ENCODE measurements at places on chromosomes 11 and 22. TPM values are rescaled to one million over a fixed set of nuclear protein-coding genes. Genes with fewer than 3 reads are reported as not detected.

TEX54 gene
- total RNA-seq: not detected

DNA sequence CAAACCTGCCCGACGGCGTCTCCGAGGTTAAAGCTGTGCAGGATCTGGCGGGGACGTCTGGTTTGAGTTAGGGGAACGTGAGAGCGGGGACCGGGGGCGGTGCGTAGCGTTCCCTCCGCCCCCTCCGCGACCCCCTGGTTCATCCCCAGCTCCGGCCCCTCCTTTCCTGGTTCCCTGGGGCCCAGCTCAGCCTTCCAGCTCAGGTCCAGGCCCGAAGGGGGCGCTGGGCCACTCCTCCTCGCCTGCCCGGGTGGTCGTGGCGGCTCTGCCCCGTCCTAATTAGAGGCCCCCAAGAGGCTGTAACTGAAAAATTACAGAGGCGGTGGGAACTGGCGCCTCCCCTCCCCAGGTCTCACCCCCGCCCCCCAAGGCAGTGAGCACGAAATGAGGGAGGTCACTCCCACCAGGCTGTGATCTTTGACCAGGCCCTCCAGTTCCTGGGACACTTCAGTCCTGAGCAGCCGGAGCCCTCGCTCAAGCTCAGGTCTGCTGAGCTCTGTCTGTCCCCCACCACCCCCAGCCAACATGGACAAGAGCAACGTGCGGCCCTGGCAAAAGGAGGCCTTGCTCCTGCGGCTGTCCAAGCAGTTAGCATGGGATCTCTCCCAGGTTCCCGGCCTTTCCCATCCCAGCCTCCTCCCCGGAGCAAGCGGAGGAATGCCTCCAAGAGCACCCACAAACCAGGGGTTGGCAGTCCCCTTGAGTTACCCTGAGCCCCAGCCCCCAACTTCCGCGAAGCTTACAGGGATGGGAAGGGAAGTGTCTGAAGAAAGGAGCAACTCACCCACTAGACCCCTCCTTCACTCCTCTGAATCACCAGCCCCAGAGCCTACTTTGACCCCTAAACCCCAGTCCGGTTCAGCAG is 3.3 kb downstream of the CD248 start:
- DNase-seq: no peak

CACNA1I gene
- total RNA-seq: 1.2 TPM

- no peak for DNase-seq
Observed at GRCh38 chr11:31870609-31871309, 59.6 kb upstream of the PAX6 start.

APOL4 gene
- total RNA-seq: 4.2 TPM

LRRC56 gene
- 0.49 TPM for total RNA-seq

- no peak for DNase-seq
Observed at GRCh38 chr11:96763244-96763643, 373.4 kb downstream of the JRKL start.

DNA sequence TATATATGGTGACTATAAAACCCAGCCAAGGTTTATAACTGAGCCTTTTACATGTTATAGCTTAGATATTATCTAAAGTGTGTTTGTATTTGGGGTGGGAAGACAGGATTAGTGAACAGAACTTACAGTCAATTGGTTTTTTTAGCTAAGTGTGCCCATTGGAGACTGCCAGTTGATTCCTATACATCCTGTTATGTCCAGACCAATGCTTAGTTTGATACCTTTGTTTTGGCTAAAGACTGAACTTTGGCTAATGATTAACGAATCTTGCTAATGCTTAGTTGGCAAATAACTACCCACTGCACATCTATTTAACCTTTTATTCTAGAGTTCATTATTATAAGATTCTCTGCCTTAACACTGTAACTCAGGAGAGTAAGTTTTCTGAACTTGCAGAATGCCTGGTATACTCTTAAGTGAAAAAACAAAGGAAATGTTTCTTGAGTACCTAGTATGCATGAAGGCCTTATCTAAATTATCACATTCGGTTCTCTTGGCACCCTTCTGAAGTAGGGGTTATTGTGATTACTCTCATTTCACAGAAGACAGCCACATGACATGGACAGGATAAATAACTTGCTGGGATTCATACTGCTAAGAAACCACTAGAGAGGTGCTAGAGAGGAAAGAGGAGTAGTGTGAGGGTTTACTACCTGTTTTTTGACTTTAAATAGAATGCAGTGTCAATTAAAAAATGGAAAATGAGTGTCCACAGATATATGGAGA is 54.0 kb downstream of the KREMEN1 start:
- no peak for DNase-seq

- DNase-seq: no peak
Observed at GRCh38 chr11:9601037-9601875, 27.8 kb downstream of the WEE1 start.

- no peak for DNase-seq
Observed at GRCh38 chr11:92751594-92751993, 217.9 kb upstream of the MTNR1B start.

- DNase-seq: no peak
Observed at GRCh38 chr22:45771057-45771456, 99.4 kb downstream of the ATXN10 start.

DNA sequence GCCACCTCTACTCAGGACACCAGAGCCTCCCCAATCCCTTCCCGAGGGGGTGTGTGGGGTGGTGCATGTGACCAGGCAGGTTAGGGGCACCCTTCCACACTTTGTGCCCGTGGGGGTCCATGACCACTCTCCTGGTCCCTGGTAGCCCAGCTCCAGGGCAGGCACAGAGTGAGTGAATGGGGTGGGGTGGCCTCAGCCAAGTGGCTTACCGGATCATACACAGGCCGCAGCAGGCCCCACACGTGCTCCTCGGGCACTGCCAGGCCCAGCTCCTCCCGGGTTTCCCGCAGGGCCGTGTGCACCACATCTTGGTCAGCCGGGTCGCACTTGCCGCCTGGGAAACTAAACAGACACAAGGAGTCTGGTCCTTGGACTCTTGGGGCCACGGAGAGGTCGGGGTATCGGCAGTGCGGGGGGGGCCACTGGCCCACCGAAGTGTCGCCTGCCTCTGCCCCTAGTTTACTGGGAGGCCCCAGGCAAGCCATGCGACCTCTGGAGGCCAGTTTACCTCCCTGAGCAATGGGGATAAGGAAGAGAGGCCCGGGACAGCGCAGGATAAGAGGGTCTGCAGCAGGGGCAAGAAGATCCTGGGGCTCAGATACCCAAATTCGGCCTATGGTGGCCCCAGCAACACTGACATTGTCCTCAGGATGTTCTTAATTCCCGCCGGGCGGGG is 889 bp downstream of the NUDT8 start:
- DNase-seq: no peak

DNA sequence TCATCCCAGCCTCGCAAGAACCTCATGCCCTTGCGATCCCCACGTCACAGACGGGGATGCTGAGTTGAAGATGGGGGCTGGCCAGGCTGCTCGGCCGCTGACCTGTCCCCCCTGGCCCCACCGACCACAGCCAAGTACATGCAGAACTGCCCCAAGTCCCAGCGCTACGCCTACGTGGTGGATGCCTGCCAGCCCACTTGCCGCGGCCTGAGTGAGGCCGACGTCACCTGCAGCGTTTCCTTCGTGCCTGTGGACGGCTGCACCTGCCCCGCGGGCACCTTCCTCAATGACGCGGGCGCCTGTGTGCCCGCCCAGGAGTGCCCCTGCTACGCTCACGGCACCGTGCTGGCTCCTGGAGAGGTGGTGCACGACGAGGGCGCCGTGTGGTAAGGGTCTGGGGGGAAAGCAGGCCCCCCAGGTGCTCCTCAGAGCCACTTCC is 10.0 kb downstream of the MUC5B start:
- DNase-seq: no peak

DNA sequence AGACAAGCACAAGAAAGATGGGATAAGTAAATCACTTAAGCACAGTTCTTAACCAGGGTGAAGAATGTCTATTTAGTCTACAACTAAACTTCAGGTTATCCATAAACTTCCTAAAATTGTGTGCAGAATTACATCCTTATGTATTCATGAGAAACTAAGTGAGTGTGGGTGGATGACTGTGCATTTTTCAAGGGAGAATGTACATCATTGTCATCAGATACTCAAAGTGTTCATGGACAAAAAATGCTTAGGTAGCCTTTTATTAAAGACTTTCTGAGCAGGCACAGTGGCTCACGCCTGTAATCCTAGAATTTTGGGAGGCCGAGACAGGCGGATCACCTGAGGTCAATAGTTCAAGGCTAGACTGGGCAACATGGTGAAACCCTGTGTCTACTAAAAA is 2023.8 kb downstream of the LRRC4C start:
- no peak for DNase-seq

CLDN5 gene
- total RNA-seq: 228 TPM

TMEM191C gene
- 8.3 TPM for total RNA-seq

GRCh38 chr11:77136074-77136473 is 8.0 kb downstream of the MYO7A start:
- DNase-seq: no peak

GDPD4 gene
- not detected for total RNA-seq

SLC22A8 gene
- not detected for total RNA-seq

- DNase-seq: no peak
Observed at GRCh38 chr22:50684501-50684900, 11.9 kb downstream of the SHANK3 start.

INPP5J gene
- 5.9 TPM for total RNA-seq

DNA sequence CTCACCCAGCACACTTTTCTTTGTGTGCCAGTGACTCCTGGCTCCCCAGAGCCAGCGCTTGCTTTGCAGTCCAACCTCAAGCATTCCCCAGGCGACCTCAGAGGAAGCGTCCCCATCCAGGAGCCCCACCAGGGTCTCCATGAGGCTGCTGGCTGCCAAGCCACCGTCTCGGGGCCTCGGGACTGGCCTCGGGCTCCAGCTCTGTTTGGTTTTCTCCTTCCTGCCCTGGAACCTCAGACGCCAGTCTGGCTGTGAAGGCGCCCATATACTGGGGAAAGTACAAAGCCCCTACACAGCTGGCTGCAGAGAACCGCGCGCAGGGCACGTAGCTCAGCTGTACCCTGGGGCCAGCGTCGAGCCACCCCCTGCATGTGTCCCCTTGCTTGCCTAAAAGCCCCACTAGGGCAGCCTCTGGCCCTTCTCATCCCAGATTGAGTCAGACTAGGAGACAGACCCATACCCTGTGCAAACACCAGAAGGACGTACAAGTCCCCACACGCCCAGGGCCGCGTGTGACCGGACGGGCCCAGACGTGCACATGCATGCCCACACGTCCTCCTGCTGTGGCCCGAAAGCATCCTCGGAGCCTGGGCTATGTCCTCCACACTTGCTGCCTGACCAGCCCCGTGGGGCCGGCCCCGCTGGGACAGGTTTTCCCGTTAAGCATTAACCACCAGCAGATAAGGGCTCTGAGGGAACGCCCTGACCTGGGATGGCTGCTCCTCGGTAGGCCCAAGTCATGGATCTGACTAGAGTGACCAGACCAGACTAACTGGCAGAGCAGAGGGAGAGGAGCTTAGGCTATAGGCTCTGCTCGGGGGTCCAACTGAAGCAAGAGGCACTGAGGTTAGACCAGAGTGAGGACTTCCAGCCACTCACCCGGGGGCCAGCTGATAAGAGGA is 4.2 kb upstream of the SYT8 start:
- no peak for DNase-seq

DNA sequence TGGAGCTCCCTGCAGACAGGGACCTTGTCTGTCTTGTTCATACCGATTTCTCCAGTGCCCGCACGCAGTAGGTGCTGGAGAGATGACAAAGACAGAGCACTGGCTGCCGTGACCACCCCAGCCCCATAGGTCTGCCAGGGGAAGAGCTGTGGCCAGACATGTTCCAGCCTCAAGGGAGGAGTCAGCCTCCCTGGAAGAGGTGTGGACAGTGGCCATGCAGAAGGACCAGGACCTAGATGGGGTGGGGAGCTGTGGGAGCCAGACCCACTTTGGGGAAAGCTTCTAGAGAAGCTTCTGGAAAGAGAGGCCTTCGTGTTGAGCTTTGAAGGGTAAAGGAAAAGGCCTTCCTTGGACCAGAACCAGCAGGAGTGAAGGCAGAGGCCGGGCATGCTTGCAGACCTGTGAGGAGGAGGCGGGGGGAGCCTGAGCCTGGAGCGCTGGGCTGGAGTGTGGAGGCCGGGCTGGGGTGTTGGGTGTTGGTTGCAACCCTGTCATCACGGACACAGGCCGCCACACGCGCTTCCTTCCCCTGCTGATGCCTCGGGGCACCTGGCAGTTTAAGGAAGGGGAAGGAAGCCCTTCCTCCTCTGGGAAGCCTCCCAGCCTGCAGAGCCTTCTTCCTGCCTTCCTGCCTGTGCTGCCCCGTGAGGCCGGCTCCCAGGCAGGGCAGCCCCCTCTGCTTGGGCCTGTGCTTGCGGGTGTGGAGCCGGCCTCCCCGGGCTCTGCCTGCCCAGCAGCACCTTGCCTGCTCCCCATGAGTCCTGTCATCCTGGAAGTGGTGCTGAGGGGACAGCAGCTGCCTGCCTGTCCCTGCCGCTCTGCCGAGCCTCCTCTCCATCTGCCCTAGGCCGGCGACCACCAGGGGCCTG is 12.3 kb downstream of the RELT start:
- no peak for DNase-seq

DNA sequence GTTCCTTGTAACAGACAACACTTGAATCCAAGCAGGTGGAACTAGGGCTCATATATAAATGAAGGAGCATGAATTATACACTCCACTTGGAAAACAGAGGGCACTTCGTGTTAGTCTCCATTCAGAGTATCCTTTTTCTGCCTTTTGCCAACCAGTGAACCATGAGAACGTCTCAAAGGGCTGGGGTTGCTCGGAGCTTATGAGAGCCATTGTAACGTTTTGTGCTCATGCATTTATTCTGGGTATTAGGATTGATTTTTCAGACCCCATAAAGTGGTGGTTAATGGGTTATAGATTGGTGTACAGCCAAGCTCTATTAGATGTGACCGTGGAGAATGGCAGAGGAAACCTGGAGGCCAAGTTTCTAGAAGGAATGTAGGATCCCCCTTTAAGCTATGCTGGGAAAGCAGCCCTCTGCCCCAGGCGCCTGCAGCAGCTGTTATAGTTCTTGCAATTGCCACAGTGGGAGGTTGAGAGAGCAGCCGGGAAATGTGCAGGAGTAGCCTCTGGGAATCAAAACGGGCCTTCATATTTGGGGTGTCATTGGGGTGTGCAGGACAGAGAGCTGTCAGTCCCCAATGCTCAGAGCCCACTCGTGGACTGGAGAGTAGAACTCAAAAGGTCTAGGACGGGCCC is 54.6 kb upstream of the ASPHD2 start:
- DNase-seq: no peak

PNPLA3 gene
- not detected for total RNA-seq

MYBPC3 gene
- total RNA-seq: not detected
